ENCODE measurements at places on chromosomes 16 and 17.

DNA sequence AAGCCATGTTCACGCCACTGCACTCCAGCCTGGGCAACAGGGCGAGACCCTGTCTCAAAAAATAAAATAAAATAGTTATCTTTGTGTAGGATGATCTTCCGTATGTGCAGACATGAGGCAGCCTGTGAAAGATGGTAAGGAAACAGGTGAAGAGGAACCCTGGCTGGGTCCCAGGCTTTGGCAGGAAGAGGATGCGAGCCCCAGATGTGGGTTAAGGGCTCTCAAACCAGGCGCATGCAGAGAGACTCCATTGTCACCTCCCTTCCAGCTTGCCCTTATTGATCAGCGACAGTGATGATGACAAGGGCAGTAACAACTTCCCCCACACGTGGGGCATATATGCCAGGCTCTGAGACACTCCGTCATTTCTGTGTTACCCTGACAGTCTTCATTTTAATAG, 106.8 kb downstream of the GNAO1 start:
- no peak for DNase-seq

DNA sequence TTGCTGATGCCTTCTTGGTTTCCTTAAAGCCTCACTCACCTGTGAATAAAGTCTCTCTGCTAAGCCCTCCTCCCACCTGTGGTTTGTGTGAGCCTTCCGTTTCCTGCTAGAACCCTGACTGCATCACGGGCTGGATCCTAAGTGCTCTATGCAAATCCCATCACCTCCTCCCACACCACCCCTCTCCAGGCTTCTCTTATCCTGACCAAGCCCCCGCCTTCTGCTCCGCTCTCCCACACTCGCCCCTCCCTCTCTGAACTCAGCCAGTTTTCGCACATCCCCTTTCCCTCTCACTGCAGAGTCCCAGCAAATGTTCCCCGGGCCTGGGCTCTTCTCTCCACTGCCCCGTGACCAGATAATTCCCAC, 51.8 kb downstream of the PIMREG start:
- DNase-seq = no peak

DNA sequence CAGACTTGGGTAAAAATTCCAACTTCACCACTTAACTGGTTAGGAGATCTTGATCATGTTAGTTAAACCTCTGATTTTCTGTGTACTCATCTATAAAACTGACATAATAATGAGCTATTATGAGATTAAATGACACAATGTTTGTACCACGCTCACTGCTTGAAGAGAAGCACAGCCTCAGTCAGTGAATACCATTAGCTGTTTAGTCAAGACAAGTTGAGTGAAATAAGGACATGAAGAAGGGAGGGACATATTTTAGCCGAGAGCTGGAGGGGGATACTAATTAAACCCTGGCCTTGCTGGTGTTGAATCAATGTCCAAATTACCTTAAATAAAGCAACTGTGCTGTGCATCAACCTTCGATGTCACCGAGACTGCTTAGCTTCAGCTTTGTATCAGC, 105.1 kb upstream of the TOX3 start:
- no peak for DNase-seq

GRCh38 chr17:41738077-41738800, 3.8 kb upstream of the HAP1 start:
- peak; percentile 76 for DNase-seq

- DNase-seq = no peak
Observed at GRCh38 chr17:78908426-78908825, 5.4 kb upstream of the CEP295NL start.

- DNase-seq = peak; percentile 93
Observed at GRCh38 chr17:59220328-59221158, at the start of gene GDPD1. TSS of gene GDPD1 (plus strand) at chr17:59220511. CDS start at chr17:59220610, 99 bp downstream.

GRCh38 chr16:56669005-56669839, at the start of gene MT1H:
TSS of gene MT1H (plus strand) at chr16:56669814. CDS start at chr16:56669885, 71 bp downstream.
- DNase-seq = no peak

- no peak for DNase-seq
Observed at GRCh38 chr16:19914877-19915276, 30.2 kb upstream of the GPRC5B start.

- no peak for DNase-seq
Observed at GRCh38 chr16:6913566-6913965, 419.1 kb upstream of the RBFOX1 start.

DNA sequence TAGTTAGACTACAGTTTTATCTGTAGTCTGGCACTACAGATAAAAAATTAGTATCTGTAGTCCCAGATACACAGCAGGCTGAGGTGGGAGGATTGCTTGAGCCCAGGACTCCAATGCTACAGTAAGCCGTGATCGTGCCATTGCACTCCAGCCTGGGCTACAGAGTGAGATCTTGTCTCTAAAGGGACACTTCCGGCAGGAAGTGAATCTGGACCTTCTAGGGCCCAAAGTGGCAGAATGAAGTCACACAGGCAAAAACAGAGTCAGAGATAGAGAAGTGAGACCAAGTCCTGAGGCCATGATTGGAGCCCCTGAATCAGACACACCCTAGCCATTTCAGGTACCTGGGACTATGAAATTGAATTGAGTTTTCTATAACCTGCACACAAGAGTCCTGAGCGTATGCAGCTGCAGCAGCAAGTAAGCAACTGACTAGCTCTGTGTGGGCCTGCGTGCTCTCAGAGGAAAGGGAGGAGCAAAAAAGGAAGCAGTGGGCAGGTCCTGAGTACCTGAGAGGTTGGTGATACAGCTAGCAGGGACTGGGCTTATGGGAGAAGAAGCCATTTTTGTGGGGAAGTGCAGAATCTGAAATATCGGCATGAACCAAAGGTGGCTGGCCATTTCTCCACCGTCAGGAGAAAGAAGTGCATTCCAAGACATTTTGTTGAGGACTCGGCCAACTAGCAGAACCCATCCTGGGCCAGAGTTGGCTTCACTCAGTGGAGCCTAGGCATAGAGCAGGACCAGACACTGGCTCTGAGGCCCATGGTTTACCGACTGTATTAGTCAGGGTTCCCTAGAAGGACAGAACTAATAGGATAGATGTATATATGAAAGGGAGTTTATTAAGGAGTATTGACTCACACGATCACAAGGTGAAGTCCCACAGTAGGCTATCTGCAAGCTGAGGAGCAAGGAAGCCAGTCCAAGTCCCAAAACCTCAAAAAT, 27.2 kb upstream of the BRD7 start:
- no peak for DNase-seq

DNA sequence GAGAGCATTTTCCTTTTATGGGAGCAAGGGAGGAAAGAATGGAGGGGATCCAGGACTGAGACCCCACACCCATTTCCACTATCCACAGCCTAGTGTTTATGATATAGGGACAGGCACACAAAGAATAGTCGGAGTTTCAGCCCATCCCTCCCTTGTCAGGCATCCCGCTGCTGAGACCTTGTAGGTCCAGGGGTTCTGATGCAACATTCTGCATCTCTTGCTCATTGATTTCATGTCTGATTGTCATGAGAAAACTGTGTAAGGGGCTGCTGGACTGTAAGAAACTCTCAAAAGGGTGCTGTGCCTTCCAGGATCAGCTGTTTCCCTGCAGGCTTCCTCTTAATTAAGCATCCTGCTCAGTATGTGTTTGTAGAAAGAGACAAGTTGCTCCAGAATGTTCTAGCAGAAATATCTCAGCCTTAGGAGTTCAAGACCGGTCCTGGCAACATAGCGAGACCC, 5.3 kb upstream of the POLR3E start:
- no peak for DNase-seq

GRCh38 chr16:20241321-20241720, 86.0 kb downstream of the GP2 start:
- no peak for DNase-seq

- no peak for DNase-seq
Observed at GRCh38 chr17:34613064-34614019, 34.0 kb downstream of the TMEM132E start.

DNA sequence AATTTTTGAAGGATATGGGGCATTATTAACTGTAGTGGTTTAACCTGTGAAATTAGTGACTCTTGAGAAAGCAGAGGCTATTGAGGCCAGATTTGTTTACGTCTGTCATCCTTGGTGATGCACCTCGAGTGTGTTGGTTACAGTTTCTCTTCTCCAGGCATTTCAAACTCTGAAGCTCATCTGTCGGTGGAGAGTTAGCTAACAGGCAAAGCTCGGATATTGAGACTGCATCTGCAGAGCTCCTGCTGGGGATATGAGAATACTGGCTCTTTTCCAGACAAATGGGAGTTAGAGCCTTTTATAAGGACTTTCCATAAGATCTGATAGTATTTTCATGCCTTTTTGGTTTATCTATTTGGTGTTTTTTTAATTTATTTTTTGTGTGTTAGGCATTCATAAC, 6.7 kb downstream of the CLEC16A start:
- DNase-seq = no peak

- peak; percentile 89 for DNase-seq
Observed at GRCh38 chr16:87464691-87465300, 28.0 kb downstream of the ZCCHC14 start.

GRCh38 chr17:57940653-57941329, 14.4 kb downstream of the CUEDC1 start:
- peak; percentile 94 for DNase-seq

GRCh38 chr16:82782715-82783251, 156.0 kb downstream of the CDH13 start:
- DNase-seq = peak; percentile 76

DNA sequence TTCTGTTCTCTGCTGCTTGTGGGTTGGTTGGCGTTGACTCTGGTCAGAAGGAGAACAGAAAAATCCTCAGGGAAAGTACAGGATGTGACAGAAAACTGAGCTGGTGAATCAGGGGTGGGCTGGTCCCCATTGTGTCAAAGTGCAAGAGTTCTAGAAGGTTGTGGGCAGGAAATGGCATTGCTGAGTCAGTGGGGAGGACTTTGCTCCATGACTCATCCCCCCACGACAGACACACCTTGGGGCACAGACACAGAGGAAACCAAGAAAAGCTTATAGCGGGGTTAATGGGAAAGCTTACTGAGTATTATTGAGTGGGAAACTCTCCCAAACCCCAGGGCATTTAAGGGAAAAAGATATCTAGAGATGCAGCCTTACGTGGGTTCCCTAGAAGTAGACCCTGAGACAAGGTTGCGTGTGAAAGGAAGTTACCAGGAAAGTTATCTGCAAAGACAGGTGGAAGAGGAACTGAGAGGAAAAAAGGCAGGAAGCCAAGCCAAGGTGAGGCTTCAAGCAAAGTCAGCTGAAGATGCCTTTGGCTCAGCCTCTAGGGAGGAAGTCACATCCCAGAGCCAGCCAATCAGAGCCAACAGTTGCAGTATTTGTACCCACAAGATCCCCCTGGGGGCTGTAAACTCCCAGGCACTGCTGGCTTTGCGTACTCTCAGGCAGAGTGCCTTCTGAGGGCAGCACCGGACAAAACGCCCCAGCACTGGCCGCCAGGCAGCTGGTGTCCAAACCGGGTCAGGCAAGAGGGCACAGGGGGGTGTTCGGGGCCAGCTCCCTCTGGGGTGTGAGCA, 86.4 kb downstream of the FOXL1 start:
- DNase-seq = peak; percentile 69

DNA sequence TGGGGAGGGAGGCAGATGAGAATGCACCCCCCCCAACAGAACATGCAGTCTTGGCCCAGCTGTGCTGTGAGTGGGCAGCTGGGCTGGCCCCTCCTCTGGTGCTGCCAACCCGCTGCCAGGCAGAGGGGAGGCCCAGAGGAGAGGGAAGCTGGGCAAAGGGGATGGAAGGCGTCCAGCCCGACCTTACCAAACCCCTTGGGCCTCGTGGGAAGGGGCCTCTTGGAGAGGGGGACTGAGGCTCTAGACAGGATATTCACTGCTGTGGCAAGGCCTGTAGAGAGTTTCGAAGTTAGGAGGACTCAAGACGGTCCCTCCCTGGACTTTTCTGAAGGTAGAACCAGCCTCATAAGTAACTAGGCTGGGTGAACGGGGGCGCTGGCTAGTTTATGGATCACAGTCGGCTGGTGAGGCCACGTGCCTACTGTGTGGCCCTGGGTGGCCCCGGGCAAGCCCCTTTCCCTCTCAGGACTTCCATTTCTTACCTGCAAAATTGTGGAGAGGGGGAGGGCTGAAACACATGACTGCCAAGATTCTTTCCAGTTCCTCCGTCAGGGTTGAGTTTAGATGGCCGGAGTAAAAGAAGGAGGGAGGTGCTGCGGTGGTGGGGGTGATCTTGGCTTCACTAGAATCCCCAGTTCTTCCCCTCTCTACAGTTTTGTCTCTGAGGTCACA, 857 bp upstream of the STAT5A start:
- DNase-seq = peak; percentile 77

GRCh38 chr17:65573282-65573602, 11.8 kb upstream of the AXIN2 start:
- DNase-seq = no peak

DNA sequence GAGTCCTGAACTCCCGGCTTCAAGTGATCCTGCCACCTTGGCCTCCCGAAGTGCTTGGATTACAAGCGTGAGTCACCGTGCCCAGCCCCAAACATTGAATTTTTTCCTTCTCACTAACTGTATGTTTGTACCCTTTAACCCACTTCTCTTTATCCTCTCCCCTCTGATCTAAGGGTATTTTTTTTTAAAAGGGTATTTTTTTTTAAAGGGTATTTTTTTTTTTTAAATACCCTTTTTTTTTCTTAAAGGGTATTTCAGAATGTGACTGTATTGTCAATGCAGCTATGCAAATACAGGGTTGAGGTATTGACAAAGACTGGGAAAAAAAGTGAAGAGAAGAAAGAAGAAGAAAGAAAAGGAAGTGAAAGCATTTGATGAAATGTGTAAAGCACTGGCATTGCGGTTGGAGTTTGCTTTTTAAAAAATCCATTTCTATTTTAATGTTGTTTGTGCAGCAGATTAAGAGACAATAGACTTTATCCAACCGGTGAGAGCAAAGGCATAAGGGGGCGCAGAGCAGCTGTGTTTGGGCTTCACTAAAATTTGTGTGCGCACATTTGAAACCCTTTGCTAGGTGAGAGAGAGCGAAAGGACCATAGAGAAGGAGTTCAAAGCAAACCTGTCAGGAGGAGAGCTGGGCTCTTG, 42.4 kb downstream of the SYT17 start:
- DNase-seq = no peak

DNA sequence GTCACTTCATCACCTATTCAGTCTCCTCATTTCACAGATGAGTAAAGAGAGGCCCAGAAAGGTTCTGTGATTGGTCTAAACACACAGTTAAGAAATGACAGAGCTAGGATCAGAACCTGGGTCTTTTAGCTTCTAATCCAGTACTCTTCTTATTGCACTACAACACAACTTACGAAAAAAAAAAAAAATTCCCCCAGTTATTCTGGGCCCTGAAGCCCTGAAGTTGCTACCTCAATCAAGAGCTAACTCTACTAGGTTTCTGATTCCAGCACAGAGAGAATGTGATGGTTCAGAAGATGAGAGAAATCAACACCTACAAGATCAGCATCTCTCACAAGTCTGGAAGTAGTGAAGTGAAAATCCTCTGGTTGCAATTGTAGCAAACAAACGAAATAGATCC, 37.3 kb downstream of the GRB7 start:
- DNase-seq = no peak

DNA sequence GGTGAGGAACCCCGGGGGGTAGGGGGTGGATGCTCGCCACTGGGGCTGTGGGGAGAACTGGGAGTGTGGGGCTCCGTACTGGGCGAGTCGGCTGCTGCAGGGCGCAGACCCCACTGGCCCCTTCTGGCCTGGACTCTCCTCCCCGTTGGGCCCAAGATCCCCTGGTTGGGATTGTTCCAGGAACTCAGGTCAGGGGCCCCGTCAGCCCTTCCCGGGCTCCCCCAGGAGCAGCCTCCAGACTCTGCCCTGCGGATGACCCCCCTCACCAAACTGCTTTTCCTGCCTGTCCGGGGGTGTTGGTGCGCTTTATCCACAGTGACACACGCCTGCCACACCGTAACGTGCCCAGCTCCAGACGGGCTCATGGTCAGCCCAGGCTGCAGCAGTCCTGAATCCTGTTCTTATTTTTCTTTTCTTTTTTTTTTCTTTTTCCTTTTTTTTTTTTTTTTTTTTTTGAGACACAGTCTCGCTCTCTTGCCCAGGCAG, 21.1 kb downstream of the CENPX start:
- no peak for DNase-seq
